8988T (cell line): ENCODE measurements at places on chromosomes 7 and 10.

DNA sequence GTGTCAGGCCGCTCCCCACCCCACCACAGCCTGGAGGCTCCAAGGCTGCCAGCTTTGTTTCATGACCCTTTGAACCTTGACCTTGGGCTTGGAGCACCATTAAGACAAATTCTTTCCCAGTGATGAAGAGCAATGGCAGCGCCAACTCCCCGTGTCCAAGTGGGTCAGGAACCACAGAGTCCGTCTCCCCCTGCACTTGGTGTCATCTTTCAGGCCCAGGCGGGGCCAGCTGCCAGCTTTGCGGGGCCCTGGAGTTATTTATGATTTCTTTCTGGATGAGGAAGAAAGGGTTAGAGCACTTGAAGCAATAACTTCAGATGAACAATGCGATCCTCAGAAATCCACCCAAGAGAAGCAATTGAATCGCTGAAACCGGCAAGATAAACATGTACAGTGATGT, 110.8 kb downstream of the MYL10 start:
- no peak for DNase-seq

DNA sequence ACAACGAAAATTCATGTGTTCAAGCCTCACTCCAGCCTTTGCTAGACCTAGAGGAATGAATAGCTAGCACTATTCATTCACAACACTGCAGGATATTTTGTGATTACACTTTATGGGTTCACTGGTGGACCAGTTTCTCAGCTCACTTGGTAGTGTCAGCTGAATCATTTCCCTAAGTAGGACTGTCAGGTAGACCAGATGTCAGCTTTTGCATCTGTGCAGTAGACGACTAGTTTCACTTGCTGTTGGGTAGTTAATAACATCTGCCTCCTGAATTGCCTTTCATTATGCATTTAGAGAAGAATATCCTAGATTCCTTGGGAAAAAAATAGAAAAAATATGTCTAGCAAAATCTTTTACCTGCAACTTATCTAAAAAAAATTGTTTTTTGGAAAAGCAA, 296.4 kb downstream of the ADARB2 start:
- no peak for DNase-seq

DNA sequence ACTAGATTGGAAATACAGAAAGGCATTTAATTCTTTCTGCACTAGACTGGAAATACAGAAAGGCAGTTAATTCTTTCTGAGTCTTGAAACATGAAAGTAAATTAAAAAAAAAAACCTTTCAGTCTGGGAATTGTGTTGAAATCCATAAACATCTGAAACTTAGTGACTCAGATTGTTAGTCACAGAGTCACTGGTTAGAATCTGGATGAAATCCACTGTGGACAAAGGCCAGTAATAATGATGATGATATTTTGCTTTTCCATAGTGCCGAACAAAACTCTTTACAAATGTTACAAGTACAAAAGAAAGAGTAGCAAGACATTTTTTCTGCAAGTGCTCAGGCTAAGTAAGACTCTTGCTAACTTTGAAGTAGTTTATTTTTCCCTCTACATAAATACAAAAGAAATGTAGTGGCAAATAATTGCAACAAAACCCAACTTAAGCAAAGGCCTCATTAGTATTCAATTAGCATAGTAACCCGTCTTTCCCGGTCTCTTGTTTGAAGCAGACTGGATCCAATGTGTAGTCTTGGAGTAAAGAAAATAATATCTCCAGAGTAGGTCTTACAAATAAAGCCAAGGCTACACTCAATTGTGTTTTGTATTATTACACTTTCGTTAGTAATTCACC, 5.8 kb upstream of the PRTFDC1 start:
- DNase-seq = no peak

- DNase-seq = no peak
Observed at GRCh38 chr7:135100856-135101255, 47.0 kb upstream of the TMEM140 start.

DNA sequence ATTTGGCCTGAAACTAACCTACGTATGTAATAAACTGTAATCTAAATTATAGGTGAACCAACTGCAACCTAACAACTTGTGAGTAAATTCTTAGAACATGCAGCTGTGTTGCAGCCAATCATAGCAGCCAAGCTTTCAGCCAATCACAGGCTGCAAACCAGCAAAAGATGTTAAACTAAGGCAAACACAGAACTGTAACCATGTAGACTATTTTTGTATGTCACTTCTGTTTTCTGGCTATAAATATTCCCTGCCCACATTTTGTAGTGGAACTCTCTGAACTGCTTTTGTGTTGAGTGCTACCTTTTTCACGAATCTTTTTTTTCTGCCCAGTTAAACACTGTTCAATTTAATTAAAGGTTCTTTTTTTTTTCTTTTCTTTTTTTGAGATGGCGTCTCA, 28.2 kb upstream of the ZPBP start:
- DNase-seq = no peak

DNA sequence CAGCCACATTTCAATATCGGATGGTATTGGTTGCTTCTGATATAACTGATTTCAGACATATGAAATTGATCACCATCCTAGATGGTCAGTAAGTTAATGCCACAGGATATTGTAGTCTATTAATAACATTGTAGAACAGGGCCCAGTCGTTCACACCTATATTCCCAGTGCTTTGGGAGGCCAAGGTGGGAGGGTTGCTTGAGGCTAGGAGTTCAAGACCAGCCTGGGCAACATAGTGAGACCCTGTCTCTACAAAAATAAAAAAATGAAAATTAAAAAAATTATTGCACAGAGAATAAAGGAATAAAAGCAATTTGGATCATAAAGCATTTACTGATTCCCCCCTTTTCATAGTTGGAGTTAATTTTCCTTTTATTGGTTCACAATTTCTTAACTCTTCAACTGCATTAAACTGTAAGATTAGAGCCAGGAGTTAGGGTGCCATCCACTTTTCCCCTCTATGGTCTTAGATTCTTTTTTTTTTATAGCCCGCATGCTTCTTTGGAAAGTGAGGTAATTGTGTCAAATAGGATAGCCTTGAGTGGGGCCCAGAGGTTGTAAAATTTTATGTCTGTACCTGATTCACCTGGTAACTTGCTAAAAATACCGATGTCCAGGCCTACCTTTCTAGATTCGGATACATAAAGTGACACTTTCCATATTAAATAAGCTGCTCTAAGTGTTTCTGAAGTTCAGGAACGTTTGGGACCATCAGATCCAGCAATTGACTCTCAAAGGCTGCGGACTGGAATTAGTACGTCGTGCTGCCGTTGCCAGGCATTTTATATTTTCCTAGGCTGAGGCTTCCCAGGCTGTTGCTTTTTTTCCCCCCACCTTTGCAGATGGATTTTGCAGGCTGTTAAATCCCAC, 24.7 kb downstream of the ADK start:
- no peak for DNase-seq
